ENCODE measurements at places on chromosomes 5 and 9.

GRCh38 chr5:42621242-42621641 lies 135.4 kb upstream of the CCDC152 start:
- no peak for DNase-seq

- DNase-seq = no peak
These were observed 266.6 kb upstream of the DAP start for GRCh38 chr5:11027660-11028059.

GRCh38 chr9:14797435-14797834 lies 74.9 kb upstream of the CER1 start:
- no peak for DNase-seq

DNA sequence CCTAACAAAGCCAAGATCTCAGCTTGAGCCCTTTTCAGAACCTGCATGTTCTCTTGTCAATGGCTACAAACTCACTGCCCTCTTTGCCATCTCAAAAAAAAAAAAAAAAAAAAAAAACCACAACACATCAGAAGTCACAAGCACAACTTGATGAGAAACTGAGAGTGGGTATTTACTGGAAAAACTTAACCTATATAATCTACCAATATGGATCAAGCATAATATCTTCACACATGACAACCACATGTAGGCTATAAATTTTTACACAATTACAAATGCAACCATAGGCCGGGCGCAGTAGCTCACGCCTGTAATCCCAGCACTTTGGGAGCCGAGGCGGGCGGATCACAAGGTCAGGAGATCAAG lies 9.0 kb downstream of the MTMR12 start:
- no peak for DNase-seq

DNA sequence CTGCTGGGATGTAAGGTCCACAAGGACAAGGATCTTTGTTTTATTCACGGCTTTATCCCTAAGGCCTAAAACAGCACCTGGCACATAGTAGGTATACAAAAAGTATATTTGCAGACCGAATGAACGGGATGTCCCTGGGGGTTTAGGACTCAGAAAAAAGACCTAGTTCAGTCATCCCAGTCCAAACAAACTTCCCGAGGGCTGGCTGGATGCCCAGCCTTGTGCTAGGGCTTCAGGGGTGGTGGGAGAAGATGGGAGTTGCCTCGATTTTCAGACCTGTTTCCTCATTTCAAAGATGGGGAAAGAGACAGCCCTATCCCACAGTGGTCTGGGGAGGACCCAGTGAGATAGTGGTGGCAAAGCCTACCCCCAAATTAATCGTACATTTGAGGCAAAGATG lies 3.0 kb upstream of the PROB1 start:
- DNase-seq = no peak

DNA sequence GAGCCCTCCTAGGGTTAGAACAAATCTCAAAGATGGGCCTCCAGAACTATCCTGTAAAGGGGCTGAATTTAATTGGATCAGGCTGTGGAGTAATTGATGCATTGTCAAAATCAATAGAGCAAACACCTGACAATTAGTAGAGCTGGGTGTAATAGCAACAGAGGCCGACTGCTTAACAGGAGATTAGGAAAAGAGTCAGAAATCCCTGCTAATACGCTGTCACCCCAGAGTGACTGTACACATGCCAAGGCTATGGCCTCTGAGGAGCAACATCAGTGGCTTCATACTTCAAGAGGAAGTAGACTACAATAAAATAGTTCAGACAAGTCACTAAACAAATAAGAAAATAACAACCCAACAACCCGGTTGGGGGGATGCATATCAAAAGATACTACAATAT lies 18.7 kb upstream of the GRPEL2 start:
- no peak for DNase-seq

- DNase-seq = no peak
These were observed 68.1 kb downstream of the AOPEP start for GRCh38 chr9:94794476-94795167.

DNA sequence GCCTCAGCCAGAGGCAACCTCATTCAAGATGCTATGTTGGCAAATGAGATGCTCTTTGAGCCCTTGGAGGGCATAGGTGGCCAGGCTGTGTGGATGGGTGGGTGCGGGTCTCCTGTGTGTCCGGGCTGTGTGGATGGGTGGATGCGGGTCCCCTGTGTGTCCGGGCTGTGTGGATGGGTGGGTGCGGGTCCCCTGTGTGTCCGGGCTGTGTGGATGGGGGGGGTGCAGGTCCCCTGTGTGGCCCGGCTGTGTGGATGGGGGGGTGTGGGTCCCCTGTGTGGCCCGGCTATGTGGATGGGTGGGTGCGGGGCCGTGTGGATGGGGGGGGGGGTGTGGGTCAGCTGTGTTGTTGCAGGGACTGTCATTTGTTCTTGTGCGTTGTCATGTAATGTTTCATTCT lies 136.6 kb upstream of the COL5A1 start:
- DNase-seq = no peak

DNA sequence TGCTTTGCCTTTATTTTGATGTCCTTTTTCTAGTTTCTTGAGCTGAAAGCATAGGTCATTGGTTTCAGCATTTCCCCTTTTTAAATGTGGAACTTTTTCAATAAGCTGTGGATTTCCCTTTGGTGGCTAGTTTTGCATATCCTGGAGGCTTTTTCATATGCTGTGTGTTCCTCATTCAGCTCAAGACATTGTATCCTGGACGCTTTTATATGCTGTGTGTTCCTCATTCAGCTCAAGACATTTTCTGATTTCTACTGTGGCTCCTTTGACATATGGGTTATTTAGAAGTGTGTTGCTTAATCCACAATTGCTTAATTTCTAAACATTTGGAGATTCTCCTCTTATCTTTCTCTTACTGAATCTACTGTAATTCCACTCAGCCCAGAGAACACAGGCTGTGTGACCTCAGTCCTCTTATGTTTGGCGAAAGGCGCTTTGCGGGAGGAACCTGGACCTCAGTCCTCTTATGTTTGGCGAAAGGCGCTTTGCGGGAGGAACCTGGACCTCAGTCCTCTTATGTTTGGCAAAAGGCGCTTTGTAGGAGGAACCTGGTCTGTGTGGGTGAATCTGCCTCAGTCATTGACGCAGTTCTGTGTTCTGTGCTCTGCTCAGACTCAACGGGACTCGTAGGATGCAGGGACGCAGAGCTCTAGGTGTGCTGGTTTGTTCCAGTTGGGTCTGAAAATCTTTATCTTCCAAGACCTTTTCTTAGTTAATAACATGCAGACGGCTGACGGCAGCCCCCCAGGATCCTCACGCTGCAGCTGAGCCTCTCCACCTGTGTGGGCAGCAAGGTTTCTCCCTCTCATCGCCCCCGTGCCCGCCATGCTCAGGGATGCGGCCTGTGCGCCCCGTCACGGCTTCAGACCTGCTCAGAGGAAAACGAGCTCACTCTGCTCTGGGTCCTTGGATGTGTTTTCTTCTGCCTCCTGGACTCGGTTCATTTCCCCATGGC lies 6.0 kb upstream of the SLC9A3 start:
- no peak for DNase-seq

DNA sequence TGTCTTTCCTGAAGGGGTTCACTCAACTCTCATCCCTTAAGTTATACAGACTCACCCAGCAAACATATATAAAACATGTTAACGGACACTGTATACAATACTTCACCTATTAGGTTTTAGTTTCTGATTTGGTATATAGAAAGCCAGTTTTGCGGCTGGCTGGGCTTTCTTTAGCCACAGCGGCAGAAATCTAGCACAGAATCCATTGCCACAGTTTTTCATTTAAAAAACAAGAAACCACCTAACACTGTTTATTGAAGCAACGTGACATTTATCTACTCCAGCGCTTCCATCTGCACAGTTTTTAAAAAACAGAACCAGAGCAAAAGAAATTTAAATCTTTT lies 67.3 kb downstream of the SNX30 start:
- no peak for DNase-seq

GRCh38 chr9:114591291-114591787 lies 3.8 kb downstream of the ATP6V1G1 start:
- DNase-seq = no peak

DNA sequence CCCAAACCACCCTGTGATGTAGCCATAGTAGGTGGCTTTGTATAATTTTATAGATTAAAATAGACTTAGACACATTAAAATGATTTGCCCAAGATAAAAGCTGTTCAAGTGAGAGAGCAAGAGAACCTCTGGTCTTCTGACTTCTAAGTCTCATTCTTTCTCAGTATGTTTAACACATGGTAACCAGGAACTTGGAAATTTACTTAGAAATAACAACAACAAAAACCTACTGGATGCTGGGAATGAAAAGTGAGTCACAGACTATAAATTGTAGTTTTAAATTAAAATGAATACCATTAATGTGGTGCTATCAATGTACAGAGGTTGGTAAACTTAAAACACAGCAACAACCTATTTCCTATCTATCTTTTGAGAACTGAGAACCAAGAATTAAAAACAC lies 30.4 kb downstream of the HMGCR start:
- no peak for DNase-seq

GRCh38 chr9:76414661-76415060 lies 20.4 kb upstream of the RFK start:
- no peak for DNase-seq

GRCh38 chr5:127551410-127552041 lies 34.1 kb downstream of the PRRC1 start:
- no peak for DNase-seq

DNA sequence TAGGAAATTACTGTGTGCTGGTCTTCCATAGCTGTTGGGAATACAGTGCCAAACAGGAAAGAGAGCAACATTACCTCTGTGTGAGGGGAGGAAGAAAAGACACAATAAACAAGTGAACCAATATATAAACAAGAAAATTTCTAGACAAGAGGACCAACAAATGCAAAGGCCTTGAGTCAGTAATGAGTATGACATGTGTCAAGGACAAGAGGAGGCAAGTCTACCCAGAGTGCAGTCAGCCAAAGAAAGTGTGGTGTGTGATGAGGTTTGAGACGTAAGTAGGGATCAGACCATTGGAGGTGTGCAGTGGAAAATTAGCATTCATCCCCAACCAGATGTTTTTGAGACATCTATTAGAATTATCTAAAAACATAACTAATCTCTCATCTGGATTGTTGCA lies 69.5 kb upstream of the CDH6 start:
- no peak for DNase-seq

DNA sequence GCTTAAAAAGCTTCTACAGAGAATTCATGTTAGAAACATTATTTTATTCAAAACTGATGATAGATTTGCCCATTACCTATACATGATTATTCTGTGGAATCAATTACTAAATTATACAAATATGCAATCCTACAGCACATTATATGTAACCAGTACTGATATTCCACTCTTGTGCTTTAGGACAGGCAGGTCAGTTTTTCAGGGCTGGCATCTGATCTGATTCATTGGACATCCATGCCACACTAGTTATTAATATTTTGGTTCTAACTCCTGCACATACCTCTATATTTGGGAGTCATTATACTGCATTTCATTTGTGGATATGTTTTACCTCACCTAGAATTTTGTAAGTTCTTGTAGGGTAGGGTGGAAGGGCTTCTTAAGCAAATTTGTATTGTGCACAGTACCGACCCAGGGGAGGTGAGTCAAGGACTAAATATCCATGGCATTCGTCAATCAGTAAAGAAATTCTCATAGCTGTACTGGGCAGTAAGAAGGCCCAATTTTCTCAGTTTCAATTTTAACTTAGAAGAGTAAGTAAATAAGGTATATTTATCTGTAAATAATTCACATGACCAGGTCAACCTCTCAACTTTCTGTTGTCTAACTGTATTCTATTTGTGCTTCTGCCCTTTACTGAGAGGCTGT lies 33.5 kb downstream of the ELOVL7 start:
- no peak for DNase-seq

DNA sequence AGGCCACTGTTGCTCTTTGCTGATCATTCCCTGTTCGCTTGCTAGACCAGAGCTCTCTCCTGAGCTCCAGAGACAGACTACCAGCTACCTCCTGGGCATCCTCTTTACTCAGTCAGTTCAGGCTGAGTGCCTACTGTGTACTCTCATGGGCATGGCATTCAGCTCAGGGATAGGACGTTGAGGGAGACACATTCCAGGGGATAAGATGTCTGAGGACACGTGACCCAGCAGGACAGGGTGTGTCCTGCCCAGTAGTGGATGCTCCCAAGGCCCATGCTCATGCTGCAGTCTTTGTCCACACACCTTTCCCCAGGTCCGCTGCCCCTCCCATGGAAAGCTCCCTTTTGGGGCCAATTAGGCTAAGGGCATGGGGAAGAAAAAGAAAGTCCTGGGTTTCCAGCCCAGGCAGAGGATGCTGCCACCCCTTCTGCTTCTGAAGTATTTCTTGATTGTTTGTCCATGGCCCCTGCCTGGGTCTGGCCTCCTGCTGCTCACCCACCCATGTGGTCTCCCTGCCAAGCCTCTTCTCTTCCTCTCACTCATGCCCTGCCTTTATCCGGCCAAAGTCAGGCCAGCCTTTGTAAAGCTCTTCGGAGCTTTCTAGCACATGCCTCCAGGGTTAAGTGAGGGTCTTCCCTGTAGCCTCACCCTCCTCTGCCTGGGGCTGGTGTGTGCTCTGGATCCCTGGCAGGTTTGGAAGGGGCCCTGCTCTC lies 60.5 kb upstream of the PITX1 start:
- no peak for DNase-seq

- no peak for DNase-seq
These were observed 151.6 kb upstream of the KLF9 start for GRCh38 chr9:70566066-70566465.

DNA sequence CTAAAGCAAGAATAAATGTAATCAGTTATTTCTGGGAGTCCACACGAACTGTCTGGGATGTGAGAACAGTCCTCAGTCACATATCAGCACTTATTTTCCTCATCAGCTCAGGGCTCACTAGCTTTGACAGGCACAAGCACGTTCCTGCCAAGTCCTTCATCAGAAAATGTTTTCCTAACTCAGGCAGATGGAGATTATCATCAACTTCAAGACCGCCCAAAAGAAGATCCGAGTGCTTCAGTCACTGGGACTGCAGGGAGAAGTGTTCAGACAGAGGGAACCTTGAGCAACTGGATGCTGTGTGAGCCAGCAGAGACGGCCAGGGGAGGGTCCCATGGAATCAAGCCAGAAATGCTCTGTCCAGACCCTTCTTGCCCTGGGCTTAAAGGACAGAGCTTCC lies 189.4 kb downstream of the NXNL2 start:
- no peak for DNase-seq

- DNase-seq = no peak
These were observed 17.2 kb downstream of the CENPP start for GRCh38 chr9:92342825-92343488.

DNA sequence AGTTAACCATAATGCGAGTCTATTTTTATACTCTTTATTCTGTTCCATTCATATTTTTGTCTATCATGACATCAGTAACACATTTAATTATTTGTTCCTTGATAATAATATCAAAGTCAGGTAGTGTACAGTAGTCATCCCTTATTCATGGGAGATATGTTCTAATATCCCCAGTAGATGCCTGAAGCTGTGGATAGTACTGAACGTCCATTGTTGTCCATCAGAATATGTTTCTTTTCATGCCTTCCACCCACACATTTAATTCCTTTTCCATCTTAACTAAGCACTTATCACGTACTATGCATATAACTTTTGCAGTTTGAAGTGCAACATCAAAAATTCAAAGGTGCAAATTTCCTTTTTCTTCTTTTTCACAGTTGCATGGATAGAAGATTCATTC lies 53.6 kb downstream of the FER start:
- no peak for DNase-seq

- no peak for DNase-seq
These were observed 13.5 kb upstream of the GRM6 start for GRCh38 chr5:179008667-179009066.

- no peak for DNase-seq
These were observed 233.6 kb upstream of the TRPC7 start for GRCh38 chr5:136598802-136599404.

GRCh38 chr9:136499071-136499934 lies 16.5 kb upstream of the SEC16A start:
- DNase-seq = no peak

GRCh38 chr9:110015759-110016158 lies 192.2 kb downstream of the C9orf152 start:
- DNase-seq = no peak

- peak; percentile 21 for DNase-seq
These were observed 49.8 kb downstream of the GABBR2 start for GRCh38 chr9:98658951-98659351.

Data from right renal pelvis (tissue), 4 donors.